Natural killer cell (primary cell): ENCODE measurements at places on chromosomes 13 and 19. TPM values are rescaled to one million over a fixed set of nuclear protein-coding genes. Genes with fewer than 3 reads are reported as not detected.

- H3K4me1 ChIP-seq: no peaks in the 10 kb centered on the region
- no peaks in the 10 kb centered on the region for H3K27me3 ChIP-seq
- H3K36me3 ChIP-seq: no peaks in the 10 kb centered on the region
- no peak for DNase-seq
Measured at GRCh38 chr13:42981317-42981716, 10.7 kb downstream of the EPSTI1 start.

GRCh38 chr13:38943231-38943630 lies 47.4 kb downstream of the STOML3 start:
- H3K27ac ChIP-seq: no peak overlapping the region
- no peaks in the 10 kb centered on the region for H3K4me1 ChIP-seq
- no peaks in the 10 kb centered on the region for H3K36me3 ChIP-seq
- no peak for DNase-seq
- no peaks in the 10 kb centered on the region for H3K27me3 ChIP-seq
- no peak overlapping the region for H3K4me3 ChIP-seq

- no peak overlapping the region for H3K4me3 ChIP-seq
- peak overlapping the region; percentile 79 for H3K27ac ChIP-seq
- H3K27me3 ChIP-seq: no peaks in the 10 kb centered on the region
- H3K36me3 ChIP-seq: no peaks in the 10 kb centered on the region
- DNase-seq: peak; percentile 31
- peaks cover 25% of the 10 kb centered on the region for H3K4me1 ChIP-seq
Measured at GRCh38 chr19:39074205-39074692, 9.9 kb upstream of the ACP7 start.

DNA sequence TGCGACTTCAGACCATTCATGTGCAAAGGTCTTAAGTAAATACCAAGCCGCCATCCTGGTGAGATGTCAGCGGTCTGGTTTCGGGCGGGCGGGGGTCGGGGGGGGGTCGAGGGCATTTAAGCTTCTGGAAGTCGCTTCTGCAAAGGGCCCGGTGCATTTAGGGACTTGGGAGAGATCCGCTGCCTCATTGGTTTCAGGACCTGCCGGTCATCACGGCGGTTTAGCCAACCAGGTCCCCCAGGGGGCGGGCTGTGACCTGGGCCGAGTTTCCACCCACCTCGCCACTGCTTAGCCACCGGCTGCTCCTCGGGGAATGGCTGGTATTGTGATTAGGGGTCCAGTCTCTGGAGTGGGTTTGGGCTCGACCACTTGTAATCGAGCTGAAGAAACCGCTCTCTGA lies 7.8 kb downstream of the ANKLE1 start:
- no peak for DNase-seq
- no peaks in the 10 kb centered on the region for H3K27me3 ChIP-seq
- H3K4me3 ChIP-seq: no peak overlapping the region

DNA sequence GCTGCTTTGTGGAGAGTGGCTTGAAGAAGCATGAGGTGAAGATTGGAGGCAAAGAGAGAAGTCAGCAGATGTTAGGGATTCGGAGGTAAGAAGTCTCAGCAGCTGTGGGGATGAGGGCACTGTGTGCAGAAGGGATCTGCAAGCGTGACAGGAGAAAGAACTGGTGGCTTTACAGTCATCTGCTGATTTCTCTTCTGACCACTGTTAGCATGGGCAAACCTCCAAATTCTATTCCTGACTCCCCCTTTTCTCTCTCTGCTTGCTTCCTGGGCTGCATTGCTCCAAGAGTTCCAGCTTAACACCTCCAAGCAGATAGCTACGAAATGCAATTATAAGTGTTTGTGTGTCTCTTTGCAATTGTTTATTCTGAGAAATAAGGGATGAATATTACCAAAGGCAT lies 159.6 kb downstream of the GGACT start:
- H3K27ac ChIP-seq: no peak overlapping the region
- DNase-seq: no peak
- H3K4me1 ChIP-seq: no peaks in the 10 kb centered on the region
- no peaks in the 10 kb centered on the region for H3K36me3 ChIP-seq
- no peaks in the 10 kb centered on the region for H3K27me3 ChIP-seq

DNA sequence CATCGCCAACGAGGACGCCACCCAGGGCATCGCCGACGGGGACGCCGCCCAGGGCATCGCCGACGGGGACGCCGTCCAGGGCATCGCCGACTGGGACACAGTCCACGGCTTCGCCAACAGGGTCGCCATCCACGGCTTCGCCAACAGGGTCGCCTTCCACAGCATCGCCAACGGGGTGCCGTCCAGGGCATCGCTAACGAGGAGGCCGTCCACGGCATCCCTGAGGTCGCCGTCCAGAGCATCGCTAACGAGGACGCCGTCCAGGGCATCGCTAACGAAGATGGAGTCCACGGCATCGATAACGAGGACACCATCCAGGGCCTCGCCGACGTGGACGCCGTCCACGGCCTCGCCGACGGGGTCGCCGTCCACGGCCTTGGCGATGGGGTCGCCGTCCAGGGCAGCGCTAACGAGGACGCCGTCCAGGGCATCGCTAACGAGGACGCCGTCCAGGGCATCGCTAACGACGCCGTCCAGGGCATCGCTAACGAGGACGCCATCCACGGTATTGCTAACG lies 947.8 kb downstream of the TUBA3C start:
- H3K4me3 ChIP-seq: no peak overlapping the region
- no peaks in the 10 kb centered on the region for H3K36me3 ChIP-seq
- DNase-seq: no peak
- no peaks in the 10 kb centered on the region for H3K27me3 ChIP-seq

- no peaks in the 10 kb centered on the region for H3K4me1 ChIP-seq
- no peak overlapping the region for H3K27ac ChIP-seq
- no peaks in the 10 kb centered on the region for H3K27me3 ChIP-seq
- no peak overlapping the region for H3K4me3 ChIP-seq
- no peak for DNase-seq
Measured at GRCh38 chr13:41613471-41613870, 156.1 kb downstream of the RGCC start.

DNA sequence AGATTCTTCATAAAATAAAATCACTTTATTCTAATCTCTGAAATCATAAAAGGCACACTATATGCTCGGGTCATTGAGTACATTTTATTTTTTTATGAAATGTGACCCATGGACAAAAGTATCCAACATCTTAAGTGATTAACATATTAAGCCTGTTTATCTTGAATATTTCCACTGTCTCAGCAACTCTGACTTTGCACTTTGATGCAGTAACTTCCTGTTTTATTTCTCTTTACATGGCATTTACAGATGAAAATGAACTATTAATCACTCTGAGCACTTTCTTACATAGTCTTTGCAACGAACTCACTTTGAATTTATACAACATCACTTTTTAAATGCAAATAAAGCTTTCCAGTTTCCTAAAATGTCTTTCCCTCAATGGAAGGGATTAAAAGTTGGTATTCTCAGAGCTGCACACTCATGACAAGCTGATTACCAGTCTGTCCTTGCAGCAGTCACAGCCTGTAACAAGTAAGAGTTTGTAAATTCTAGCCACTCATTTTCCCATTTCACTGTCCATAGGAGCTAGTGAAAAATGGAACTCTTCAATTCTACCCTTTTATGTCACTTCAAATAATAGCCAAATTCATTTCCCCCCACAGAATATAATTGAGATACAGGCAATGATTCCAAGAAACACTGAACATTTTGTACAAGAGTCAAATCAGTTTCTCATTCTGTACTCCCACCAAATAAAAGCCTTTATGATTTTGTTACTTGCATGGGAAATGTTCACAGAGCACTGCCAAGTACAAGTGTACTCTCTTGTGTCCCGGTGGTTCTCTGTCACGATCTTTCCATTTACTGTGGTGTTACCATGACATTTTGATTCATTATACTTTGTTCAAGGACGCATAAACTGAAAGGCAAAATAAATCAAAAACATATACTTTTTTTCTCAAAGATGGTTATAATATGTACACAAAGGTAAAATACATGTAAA lies 1968.9 kb downstream of the PCDH9 start:
- peak overlapping the region; percentile 11 for H3K4me3 ChIP-seq
- no peak overlapping the region for H3K27ac ChIP-seq
- H3K27me3 ChIP-seq: no peaks in the 10 kb centered on the region
- no peaks in the 10 kb centered on the region for H3K4me1 ChIP-seq

DNA sequence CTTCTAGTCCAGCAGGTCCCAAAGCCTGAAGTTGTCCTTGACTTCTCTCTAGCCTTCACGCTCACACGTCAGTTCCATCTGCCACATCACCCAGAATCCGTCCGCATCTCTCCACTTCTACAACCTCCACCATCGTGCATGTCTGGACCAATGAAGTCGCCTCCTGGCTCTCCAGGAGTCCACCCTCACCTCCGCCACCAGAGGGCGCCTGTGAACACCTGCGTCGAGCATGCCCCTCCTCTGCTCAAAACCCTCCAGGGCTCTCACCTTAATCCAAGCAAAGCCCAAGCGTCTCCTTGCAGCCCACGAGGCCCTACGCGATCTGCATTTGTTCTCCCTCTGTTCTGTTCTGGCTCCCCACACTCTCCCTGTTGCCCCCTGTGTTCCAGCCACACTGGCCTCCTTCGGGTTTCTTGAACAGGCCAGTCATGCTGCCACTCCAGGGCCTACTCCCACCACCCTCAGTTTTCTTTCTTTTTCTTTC lies 3.7 kb downstream of the USHBP1 start:
- no peak overlapping the region for H3K4me3 ChIP-seq
- no peaks in the 10 kb centered on the region for H3K27me3 ChIP-seq
- no peaks in the 10 kb centered on the region for H3K36me3 ChIP-seq
- peak; percentile 95 for DNase-seq

GRCh38 chr13:67416047-67416925 lies 186.2 kb upstream of the PCDH9 start:
- H3K4me3 ChIP-seq: no peak overlapping the region
- no peaks in the 10 kb centered on the region for H3K36me3 ChIP-seq
- H3K4me1 ChIP-seq: no peaks in the 10 kb centered on the region

GRCh38 chr19:13262450-13262849 lies 112.2 kb downstream of the IER2 start:
- H3K36me3 ChIP-seq: no peaks in the 10 kb centered on the region
- peaks cover 3% of the 10 kb centered on the region for H3K4me1 ChIP-seq
- no peak overlapping the region for H3K4me3 ChIP-seq
- no peak overlapping the region for H3K27ac ChIP-seq

DNA sequence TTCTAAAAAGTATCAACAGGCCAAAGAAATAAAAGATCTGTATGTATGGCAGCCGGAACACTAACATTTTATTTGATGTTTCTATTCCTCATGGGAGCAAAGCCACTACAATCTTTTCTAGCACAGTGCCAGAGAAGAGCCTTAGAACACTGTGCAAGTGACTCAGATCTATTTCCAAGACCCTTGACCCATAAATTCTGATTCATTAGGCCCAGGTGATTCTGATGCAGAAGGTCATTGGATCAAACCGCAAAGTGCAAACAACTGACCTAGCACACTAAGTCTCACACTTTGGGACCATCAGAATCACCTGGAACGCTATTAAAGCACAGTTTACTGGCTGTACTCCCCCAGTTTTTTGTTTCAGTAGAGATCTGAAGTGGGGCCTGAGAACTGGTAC lies 87.6 kb downstream of the MYCBP2 start:
- DNase-seq: no peak
- H3K36me3 ChIP-seq: peaks cover 35% of the 10 kb centered on the region

DNA sequence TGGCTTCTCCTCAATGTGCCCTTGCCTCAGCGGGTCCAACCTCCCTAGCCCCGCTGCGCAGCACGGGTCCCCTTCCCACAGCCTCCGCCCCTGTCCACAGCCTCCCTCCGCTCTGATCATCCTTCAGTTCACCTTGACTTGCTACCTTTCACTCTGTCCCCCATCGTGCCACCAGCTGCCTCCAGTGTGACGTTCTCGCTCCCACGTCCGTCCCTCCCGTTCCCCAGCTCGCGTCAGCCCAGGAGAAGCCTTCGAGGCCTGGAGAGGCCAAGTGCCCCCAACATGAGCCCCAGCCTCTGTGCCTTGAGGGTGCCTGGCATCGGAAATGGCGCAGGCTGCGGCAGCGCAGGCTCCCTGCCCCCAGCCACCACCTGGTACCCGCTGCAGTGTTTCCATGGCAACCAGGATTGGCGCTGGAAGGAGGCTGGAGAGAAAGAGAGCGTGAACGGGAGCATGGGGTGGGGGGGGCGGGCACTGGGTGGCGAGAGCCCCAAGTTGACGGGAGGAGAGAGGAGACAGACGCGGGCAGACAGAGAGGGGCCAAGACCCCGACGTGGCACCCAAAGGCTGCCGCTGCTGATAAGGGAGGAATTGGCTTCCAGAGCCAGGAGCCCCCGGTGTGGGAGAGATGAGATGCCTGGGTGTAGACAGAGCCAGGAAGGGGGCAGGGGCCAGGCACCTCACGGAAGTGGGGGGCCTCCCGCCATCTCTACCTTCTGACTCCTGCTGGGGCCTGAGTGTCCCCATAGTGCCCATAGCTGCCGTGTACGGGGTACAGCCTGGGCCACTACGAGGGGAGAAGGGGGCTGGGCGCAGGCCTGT lies 844 bp upstream of the ASPDH start:
- H3K27ac ChIP-seq: no peak overlapping the region
- no peaks in the 10 kb centered on the region for H3K36me3 ChIP-seq
- H3K4me1 ChIP-seq: peaks cover 19% of the 10 kb centered on the region
- peak; percentile 27 for DNase-seq
- H3K4me3 ChIP-seq: no peak overlapping the region
- no peaks in the 10 kb centered on the region for H3K27me3 ChIP-seq

DNA sequence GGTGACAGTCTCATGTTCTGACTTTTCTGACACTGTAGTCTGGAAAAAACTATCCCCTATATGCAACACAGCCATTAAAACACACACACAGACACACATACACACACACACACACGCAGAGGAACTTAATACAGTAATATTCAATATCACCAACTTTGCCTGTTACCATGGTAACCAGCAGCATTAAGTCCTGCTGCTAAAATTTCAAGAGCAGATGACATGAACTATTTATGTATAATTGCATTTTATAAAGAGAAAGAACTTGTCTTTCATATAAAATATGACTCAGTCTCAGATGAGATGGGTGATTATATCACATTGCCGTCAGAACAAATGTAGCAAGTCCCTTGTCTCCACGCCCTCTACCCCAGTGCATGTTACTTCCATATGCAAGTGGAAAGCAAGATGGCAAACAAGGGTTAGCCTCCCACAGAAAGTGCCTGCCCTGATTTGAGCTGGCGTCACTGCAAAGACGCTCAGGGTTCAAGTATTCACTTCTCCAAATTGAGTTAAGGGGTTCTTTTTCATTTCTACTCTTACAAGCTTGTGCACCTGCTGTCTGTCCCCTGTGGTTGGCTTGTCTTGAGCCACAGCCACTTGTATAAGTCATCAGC lies 576.8 kb downstream of the UQCRFS1 start:
- H3K27ac ChIP-seq: no peak overlapping the region
- no peak for DNase-seq
- H3K36me3 ChIP-seq: no peaks in the 10 kb centered on the region
- H3K4me1 ChIP-seq: peaks cover 20% of the 10 kb centered on the region

KLHL26 gene
- total RNA-seq: 8.0 TPM

PCDH9 gene
- total RNA-seq: 0.68 TPM

KLK4 gene
- total RNA-seq: not detected

ZNF28 gene
- 30.4 TPM for total RNA-seq

LILRB3 gene
- 6.8 TPM for total RNA-seq

ZNF416 gene
- total RNA-seq: 1.7 TPM

CDC42EP5 gene
- total RNA-seq: not detected

FBXO17 gene
- total RNA-seq: not detected

SIGLEC10 gene
- total RNA-seq: 6.6 TPM

ASF1B gene
- total RNA-seq: 4.5 TPM

ZNF628 gene
- 28.7 TPM for total RNA-seq

IGFL1 gene
- not detected for total RNA-seq

OVOL3 gene
- not detected for total RNA-seq

IGFL4 gene
- total RNA-seq: not detected

CCDC70 gene
- total RNA-seq: not detected

C19orf33 gene
- 1.5 TPM for total RNA-seq
